ENCODE measurements at places on chromosomes 3 and 15.
A peak's percentile ranks its signal among the peaks of the same experiment; 100 is the strongest.

- DNase-seq: peak; percentile 19
Measured at GRCh38 chr3:154040283-154040682, 80.9 kb upstream of the ARHGEF26 start.

DNA sequence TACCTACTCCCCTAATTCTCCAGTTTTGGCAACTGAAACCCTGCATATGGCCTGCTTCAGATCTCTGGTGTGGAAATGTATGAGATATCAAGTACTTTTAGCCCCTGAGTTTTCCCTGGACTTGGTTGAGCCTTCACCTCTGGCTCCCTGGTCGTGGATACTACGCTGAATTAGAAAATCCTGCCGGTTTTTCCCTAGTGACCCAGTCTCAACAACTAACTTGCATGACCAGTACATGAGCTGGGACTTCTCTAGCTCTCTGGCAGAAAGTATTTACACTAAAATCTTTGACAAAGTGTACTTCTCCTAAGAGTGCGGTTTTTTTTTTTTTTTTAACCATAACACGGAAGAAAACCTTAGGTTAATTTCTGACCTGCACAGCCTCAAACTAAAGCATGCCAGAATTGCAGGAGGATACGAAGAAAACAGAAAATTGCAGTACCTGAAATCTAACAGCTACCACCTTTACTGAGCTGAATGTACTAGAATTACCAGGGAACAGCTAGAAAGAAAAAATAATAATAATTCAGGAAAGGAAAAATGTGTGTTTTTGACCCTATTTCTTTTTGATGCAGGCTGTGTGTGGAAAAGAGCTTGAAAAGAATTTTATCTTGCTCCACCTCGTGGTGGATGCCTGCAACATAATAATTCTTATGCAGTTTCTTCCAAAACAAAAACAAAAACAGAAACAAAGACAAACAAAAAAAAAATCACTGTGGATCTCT, 165.6 kb downstream of the GMNC start:
- DNase-seq: peak; percentile 66

DNA sequence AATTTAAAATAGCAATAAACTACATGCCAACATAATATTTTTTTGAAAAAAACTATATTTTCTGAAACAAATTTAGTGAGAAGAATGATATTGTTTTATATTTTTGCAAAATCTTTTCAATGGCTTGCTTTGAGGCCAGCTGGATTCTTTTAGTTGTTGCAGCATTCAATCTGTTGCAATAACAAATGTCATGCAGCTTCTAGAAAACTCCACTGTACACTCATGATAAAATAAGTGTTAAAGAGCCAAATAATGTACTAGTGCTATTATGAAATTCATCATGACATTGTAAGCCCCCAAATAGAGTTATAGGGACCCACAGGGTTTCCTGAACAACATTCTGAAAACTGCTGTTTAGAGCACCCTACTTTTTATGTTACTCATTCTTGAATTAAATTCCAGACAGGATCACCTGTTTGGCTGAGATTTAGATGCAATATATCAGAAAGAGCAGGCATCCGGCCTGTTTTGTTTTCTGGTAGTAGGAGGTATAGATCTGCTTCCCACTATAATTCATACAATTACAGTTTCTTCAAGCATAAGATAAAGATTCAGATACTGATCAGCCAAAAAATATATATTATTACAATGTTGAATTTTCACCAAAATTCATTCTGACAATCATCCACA, 703.0 kb upstream of the ZNF385D start:
- DNase-seq: no peak

DNA sequence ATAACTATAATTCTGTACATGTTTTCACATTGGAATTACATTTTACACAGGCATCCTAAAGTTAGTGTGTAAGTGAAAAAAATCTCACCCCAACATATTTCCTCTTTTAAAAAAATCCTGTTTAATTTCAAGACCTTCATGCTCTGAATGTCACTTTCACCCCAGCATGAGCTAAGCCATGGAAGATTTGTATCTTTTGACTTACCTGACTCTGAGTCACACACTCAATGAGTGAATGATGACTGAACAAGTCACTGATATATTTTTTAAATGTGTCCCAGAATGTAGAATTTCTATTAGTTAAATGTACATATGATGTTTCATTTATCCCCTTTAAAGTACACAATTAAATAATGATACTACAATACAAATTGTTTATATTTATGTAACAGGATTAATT, 199.9 kb upstream of the RBMS3 start:
- no peak for DNase-seq

DNA sequence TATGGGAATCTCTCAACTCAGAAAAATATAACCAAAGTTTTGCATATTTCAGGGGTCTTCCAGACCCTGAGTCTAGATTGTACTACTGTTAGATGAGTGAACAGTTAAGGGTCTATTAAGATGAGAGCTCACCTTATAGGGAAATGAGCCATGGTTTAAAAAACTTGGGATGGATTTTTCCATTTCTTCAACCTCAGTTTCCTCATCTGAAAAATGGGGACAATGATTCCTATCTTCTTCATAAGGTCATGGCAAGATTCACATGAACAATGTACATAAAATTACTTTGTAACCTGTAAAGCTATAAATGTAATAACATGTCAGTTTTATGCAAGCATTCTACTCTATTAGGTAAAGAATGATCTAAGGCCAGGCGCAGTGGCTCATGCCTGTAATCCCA, 28.7 kb downstream of the NPTN start:
- no peak for DNase-seq

All from inflammatory macrophage treated with lipopolysaccharide for 1 hour (primary cell).